ENCODE measurements at places on chromosomes 5 and 9.

DNA sequence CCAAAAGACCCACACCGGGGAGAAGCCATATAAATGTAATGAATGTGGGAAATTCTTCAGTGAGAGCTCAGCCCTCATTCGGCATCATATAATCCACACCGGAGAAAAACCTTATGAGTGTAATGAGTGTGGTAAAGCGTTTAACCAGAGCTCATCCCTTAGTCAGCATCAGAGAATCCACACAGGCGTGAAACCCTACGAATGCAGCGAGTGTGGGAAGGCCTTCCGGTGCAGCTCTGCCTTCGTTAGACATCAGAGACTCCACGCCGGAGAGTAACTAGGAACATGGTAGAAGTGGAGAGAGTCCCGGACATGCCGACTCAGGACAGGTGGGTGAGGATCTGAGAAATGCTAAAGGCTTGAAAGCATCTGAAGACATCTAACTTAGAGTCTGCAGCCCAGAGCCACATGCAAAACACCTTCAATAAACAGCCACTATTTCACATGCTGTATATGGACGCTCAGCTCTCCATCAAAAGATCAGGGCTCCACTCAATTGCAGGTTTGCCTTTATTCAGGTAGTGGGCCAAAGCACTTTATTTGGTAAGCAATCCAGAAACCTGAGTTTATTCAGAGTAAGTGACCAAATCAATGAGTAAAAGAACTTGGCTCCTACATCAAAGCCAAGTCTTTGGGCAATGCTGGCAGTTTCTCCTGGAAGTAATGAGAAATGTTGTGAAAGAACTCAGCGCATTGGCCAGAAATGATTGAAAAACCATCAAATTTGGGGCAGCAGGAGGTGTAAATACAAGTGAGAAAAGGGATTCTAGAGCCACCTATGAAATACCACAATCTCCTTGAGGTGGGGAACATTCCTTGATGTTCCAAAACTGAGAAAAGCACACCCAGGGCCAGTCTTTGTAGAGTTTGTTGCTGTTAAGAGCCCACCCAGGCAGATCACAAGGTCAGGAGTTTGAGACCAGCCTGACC, 6.0 kb downstream of the RPL12 start:
- DNase-seq = no peak

GRCh38 chr5:31383734-31384133, 148.2 kb downstream of the DROSHA start:
- DNase-seq = no peak

GRCh38 chr5:153222936-153223335, 267.5 kb upstream of the GRIA1 start:
- DNase-seq = peak; percentile 89

DNA sequence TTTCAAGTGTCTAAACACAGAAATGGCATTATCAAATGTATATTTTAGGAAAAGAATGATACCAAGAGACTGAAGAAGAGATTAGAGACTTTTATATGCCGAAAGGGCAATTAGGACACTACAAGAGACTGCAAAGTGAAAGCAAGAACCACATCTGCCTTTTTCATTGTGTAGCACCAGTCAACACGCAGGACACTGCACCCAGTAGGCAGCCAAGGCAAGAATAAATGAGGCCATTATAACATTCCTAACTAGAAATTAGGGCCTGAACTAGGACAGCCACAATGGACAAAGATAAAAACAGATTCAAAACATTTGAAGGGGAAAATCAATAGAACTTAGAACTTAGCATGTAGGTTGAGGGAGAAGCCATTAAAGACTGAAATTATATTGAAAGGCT, 10.8 kb downstream of the CETN3 start:
- no peak for DNase-seq

DNA sequence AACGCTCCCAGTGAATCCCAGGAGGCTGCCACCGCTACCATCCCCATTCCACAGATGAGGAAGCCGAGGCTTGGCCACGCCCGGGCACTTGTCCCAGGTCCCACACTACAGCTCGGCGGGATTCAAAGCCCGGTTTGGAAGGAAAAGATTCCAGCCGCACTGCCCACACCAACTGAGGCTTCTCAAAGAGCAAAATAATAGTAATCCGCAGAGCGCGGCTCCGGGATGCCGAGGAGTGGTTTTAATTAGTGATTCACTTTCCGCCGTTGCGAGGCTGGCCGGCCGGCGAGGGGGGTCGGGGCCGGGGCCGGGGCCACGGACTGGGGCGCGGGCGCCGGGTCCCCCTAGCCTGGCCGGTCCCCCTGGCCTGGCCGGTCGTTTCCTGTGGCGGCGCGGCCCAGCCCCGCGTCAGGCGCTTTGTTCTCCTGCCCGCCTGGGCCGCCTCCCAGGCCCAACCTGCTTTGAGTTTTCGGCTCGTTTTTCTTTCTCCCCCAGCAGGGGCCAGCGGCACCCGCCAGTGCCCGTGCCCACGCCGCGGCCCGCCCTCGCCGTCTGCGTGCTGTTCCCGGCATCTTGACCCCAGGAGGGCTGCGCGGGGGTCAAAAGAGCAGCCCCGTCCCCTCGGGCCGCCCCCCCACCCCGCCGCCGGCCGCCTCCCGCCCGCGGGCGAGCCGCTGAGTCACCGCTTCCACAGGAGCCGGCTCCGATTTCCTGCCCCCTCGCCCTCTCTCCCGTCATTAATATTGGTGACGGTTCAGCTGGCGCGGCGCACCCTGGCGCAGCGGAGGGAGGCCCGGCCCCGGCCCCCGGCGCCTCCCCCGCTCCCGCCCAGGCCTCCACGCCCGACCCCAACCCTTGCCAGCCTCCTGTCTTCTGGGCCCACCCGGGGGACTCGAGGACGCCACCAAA, 31.2 kb downstream of the FGF18 start:
- peak; percentile 86 for DNase-seq

GRCh38 chr5:78576376-78576775, 72.2 kb downstream of the LHFPL2 start:
- DNase-seq = no peak

DNA sequence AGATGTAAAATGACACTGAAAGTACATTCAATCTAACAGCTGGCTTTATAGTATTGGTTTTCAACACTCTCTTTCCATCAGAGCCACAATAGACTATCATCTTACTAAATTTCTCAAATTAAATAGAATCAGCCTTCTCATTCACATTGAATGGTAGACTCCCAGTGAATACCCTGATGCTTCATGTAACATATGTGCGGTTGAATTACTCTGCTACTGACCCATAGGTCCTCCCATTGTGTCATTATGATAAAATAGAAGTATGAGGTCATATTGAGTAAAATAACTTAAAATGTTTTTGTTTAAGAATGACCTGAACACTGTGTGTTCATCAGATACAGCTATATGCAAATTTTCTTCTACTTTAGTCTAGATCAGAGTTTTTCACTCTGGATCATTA, 75.9 kb upstream of the ADAMTSL1 start:
- DNase-seq = no peak

DNA sequence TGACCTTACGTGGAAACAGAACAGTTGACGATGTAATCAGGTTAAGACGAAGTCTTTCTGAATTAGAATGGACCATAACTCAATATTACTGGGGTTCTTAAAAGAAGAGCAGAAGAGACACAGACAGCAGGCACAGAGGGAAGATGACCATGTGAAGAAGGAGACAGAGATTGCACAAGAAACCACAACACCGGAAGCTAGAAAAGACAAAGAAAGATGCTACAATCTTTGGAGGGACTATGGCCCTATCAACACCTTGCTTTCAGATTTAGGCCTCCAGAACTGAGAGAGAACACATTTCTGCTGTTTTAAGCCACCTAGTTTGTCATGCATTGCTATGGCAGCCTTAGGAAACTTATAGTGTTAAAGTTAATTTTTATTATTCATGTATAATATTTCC, 27.1 kb downstream of the CDH9 start:
- no peak for DNase-seq

DNA sequence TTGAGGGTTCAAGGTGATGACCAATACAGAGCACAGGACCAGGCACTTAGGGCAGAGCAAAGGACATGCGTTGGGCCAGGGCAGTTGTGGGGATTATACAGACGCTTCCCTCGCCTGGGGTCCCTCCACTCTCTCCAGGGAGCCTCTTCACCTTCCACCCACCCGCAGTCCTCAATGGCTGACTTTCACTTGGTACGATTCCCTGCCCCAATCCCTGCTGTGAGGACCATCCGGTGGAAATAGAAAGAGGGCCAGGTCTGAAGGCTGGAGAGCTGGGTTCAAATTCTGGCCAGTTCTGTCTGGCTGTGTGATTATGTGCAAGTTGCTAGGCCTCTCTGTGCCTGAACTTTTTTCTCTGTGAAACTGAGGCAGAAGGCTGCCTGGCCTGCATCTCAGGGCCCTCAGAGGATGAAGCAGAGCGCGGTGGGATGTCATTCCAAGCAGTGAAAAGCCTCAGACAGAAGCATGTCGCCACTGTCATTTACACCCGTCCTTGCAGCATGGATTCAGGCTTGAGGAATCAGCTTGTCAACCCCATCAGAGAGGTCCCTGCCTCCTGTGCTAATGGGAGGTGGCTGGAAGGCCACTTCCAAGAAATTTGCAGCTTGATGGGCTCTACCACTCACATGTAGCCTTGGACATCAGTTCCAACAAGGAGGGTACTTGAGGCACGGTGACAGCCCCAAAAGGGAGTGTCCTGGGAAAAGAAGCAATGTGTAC, 206.6 kb upstream of the IER5L start:
- no peak for DNase-seq

DNA sequence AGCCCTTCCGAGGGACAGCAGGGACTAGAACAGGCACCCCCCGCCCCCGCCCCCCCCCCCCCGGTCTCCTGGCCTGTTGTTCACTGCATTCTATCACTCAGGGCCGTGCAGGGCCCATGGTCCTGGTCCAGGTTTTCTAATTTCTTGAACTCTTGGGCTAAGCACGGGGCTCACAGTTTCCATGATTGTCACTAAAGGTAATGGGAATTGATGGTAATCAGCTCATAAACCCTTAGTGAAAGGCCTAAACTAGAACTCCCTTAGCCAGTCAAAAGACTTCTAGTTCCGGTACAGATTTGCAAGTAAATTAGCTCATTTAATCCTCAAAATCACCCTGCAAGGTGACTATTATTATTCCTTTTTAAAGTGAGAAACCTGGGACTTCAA, 14.7 kb upstream of the PWWP2A start:
- DNase-seq = no peak

- no peak for DNase-seq
Observed at GRCh38 chr9:131661568-131662288, 78.1 kb downstream of the RAPGEF1 start.

DNA sequence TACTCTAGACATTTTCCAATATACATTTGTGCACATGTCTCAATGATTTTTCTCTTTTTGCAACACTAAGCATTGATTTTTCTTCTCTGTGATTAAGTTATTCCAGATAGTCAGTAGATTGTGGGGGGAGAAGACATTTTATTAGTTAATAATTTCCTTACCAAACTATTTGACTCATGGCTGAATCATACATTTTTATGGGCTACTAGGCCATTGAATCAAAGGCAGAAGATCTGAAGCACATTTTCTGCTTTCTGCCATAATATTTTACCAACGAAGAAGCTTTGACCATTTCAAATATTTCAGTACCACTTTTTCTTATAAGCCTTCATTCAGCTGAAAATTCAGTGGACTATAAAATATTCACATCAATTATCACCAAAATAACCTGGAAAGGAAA, 175.6 kb downstream of the IRX2 start:
- DNase-seq = peak; percentile 54

GRCh38 chr9:92600462-92601261, 64.9 kb upstream of the ECM2 start:
- DNase-seq = peak; percentile 45

GRCh38 chr9:38423973-38424843, at the start of gene IGFBPL1:
IGFBPL1 (minus strand) TSS chr9:38424454; CDS start chr9:38424424, 30 bp downstream.
- no peak for DNase-seq

- no peak for DNase-seq
Observed at GRCh38 chr5:174151599-174152181, 106.2 kb downstream of the NSG2 start.

GRCh38 chr9:109281518-109281917, 39.3 kb downstream of the EPB41L4B start:
- no peak for DNase-seq

GRCh38 chr9:136551401-136552116, 5.7 kb upstream of the NOTCH1 start:
- peak; percentile 80 for DNase-seq

GRCh38 chr9:129458155-129458661, 162.7 kb downstream of the C9orf50 start:
- no peak for DNase-seq

- DNase-seq = peak; percentile 29
Observed at GRCh38 chr5:168408561-168409305, 77.5 kb upstream of the RARS1 start.

DNA sequence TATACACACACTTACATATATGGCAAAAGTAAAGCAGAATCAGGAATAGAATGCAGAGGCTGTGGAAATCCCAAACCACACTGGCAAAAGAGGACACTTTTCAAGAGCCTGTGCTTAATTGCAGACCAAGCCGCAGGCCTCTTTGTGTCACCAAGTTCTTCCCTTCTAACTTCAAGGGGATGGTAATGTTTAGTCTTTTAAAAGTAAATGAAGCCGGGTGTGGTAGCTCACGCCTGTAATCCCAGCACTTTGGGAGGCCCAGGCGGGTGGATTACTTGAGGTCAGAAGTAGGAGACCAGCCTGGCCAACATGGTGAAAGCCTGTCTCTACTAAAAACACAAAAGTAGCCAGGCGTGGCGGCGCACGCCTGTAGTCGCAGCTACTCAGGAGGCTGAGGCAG, 28.7 kb downstream of the ROR2 start:
- no peak for DNase-seq

DNA sequence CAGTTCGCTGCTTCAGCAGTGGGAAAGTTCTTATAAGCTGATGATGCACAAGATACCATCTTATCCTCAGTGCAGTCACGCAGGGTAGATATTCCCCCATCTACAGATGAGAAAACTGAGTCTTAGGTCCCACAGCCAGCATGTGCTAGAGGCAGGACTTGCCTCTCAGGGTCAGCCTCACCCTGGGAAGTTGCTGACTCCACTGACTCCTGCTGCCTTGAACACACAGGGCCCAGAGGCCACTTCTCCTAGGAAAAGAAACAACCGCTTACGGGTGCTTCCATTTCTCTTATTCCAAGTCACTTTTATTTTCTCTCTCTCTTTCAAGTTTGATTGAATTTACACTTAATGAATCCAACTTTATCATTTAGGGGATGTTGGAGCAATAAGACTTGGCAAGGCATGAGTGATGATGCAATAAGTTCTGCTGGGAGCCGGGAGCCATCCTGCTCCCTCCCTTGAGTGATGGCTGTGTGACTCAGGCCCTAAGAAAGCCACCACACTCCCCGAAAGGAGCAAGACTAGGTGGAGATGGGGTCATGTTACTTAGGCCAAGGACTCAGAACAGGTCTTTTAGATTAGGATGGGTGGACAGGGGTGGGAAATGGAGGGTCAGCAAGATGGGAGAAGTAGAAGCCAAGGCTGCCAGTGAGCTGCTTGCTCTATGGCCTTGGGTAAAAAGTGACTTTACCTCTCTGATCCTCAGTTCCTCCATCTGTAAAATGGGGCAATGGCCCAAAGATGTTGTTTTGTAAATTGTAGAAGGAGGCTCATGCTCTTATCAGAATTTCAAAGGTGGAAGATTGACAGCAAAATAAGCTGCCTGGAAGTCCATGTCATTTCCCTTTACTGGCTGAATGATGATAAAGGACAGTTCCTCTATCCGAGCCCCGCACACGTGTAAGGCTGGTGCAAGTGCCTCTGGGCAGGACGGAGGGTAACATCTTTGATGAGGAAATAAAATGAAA, 67.4 kb upstream of the ZNF618 start:
- DNase-seq = peak; percentile 85

Data from fibroblast of skin of abdomen (primary cell).